SK-MEL-5 (cell line): ENCODE measurements at places on chromosomes 4 and X. TPM values are rescaled to one million over a fixed set of nuclear protein-coding genes. Genes with fewer than 3 reads are reported as not detected.

The CENPVL2 gene
- total RNA-seq = 0.32 TPM in 1 of 2 replicates, not detected in the other

The SHROOM2 gene
- 3.5 and 4.4 TPM in 2 replicates for total RNA-seq

The AFF2 gene
- 0.05 TPM in 1 of 2 replicates, not detected in the other for total RNA-seq

The TMEM255A gene
- total RNA-seq = 27.2 and 28.1 TPM in 2 replicates

The LAGE3 gene
- 47.7 and 58.6 TPM in 2 replicates for total RNA-seq

The GPR173 gene
- not detected in 2 replicates for total RNA-seq

The MTMR8 gene
- total RNA-seq = 1.6 and 3.4 TPM in 2 replicates

The SSX2 gene
- total RNA-seq = not detected in 2 replicates

DNA sequence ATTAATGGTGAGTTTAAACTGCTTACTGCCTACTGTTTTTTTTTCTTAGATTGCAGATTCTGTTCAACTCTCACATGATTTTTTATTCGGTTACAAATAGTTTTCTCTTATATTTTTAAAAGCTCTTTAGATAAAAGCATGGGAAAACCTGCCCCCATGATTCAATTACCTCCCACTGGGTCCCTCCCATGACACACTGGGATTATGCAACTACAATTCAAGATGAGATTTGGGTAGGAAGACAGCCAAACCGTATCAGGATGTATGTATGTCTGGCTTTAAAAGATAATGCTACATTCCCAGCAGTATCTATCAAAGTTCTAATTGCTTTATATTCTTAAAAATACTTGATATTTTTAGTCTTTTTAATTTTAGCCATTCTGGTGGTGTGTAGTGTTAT, 131.5 kb downstream of the JADE1 start:
- no peak for DNase-seq

GRCh38 chr4:186291256-186291890, 25.4 kb downstream of the F11 start:
- DNase-seq = no peak

- DNase-seq = no peak
Measured at GRCh38 chr4:149347139-149347538, 468.5 kb downstream of the IQCM start.

DNA sequence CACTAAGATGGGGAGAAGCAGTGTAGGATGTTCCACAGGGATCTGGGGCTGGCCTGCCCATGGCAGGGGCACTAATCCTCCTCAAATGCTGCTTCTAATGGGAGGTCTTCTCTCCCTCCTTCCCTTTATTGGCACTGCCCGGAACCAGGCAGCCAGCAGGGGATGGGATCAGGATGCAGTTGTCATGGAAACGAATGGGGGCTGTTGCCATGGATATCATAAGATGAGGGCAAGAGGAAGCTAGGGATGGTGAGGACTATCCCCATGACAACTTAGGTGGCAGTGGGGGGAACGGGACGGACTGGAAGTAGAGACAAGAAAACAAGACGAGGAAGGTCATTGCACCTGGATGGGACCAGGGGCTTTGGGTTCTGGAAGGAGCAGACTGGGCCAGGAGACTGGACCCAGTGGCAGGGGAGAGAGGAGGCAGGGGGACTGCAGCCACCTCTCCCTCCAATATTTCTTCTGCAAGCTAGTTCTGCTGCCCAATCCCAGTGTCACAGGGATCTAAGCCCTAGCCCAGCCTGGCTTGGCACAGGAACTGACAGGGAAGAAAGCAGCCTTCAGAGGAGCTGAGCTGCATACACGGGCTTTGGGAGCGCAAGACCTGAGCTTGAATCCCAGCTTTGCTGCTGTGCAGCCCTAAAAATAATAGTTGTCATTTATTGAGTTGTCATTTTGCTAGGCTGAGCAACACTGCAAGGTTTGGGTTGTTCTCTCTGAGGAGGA, 19.0 kb downstream of the IQSEC2 start:
- no peak for DNase-seq

- no peak for DNase-seq
Measured at GRCh38 chr4:15735536-15735935, 32.7 kb downstream of the BST1 start.

GRCh38 chr4:15792974-15793373, 14.8 kb downstream of the CD38 start:
- no peak for DNase-seq

- DNase-seq = peak; percentile 22
Measured at GRCh38 chrX:103831803-103832544, at the start of gene RAB9B. TSS of gene RAB9B (minus strand) at chrX:103832257. CDS start at chrX:103825784, 6,473 bp downstream.

DNA sequence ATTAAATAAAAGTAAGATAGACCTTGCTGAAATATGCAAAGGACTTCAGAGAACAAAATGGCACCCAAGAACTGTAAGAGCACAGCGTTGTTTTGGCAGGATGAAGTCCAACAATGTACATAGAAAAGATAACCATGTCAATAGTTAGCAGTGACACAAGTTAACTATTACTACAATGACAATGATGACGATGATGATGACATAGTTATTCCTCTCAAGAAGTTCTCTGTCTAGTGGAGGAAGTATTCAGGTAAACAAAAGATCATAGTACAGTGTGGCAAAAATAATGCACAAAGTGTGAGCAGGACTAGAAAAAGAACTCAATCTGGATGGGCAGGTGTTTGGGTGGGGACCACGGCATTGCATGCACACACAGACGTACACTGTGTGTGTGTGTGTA, 75.3 kb upstream of the STIM2 start:
- DNase-seq = no peak
